ENCODE measurements at places on chromosomes 6 and 20.

DNA sequence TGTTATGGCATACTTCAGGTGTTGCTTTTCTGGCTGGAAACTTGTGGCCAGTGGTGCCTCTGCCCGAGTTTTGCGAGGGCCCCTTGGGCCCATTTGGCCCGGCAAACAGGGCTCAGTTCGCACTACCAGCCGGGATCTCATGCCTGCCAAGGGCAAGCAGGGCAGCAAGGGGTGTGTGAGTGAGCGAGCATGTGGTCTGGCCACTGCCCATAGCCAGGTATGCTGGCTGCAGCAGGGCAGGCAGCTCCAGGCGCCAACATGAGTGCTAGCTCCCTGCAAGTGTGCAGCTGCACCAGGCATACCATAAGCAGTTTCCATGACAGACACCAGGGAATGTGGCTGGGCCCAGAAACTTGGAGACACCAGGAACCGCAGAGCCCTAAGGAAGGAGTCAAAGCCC, 389.5 kb downstream of the NKAIN2 start:
- peaks cover 14% of the 10 kb centered on the region for H3K4me1 ChIP-seq
- no peak overlapping the region for H3K4me3 ChIP-seq
- H3K36me3 ChIP-seq: no peaks in the 10 kb centered on the region
- no peak overlapping the region for H3K27ac ChIP-seq

DNA sequence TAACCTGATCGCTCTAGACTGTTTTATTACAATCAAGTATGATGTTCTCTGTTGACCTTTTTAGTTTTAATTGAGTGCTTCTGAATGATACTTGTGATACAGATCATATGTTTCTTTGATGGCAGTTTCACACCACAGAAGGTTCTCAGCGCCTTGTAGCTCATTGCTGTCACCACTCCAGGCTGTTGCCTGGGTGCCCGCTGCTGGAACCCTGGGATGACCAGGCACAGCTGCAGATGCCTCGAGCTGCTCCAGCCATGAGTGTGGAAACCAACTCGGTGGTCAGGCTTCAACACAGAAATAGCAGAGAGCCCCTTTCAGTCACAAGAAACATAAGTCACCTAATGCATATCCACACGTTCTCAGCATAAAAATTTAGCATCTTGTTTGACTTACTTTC, 112.7 kb downstream of the RPP40 start:
- no peak overlapping the region for H3K4me3 ChIP-seq
- H3K36me3 ChIP-seq: peaks cover 15% of the 10 kb centered on the region
- H3K27me3 ChIP-seq: no peaks in the 10 kb centered on the region
- H3K4me1 ChIP-seq: no peaks in the 10 kb centered on the region
- DNase-seq: no peak

- H3K4me1 ChIP-seq: peaks cover 8% of the 10 kb centered on the region
- H3K27ac ChIP-seq: peak overlapping the region; percentile 75
- DNase-seq: no peak
- no peaks in the 10 kb centered on the region for H3K36me3 ChIP-seq
- no peak overlapping the region for H3K4me3 ChIP-seq
Measured at GRCh38 chr6:131107151-131107550, 28.1 kb upstream of the AKAP7 start.

DNA sequence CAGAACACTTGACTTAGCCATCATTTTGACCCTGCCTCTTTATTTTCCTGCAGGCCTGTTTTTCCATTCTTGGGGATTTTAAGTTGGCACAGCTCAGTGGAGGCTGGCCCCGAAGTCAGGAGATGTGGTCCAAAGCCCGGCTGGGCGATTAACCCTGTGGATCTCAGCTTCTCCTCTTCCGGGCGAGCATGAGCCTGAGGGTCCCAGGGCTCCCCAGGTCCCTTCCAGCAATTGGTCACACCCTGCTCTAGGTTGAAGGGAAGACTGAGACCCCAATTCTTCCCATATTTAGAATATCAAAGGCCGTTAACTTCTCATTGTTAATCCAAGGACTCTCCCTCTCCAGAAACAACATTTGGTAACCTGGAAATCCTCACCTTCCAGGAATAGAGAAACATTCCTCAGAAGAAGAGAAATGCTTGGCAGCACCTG, 2.3 kb downstream of the THBS2 start:
- no peak for DNase-seq
- no peak overlapping the region for H3K27ac ChIP-seq
- peak overlapping the region; percentile 66 for H3K4me3 ChIP-seq
- H3K36me3 ChIP-seq: peaks cover 3% of the 10 kb centered on the region
- H3K4me1 ChIP-seq: peaks cover 38% of the 10 kb centered on the region
- H3K27me3 ChIP-seq: peaks cover 66% of the 10 kb centered on the region

DNA sequence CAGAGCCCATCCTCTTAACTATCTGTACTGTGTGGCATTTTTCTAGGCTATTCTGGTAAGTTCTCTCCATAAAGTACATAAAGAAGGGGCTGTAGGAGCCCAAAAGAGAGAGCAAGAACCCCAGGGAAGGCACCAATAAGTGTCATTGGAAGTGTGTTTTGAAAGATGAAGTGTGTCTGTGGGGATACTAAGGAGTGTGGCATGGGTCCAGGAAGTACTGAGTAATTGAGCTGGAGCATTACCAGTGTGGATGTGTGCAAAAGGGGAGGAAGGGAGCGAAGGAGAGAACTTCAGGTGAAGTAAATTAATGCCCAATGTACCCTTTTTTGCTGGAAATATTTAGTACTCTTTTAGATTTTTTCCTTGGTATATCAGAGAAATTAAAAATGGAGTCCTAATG, 63.9 kb downstream of the KCNS1 start:
- no peak for DNase-seq
- peaks cover 23% of the 10 kb centered on the region for H3K36me3 ChIP-seq
- no peak overlapping the region for H3K4me3 ChIP-seq
- H3K4me1 ChIP-seq: peaks cover 14% of the 10 kb centered on the region
- H3K27ac ChIP-seq: no peak overlapping the region
- no peaks in the 10 kb centered on the region for H3K27me3 ChIP-seq
